ENCODE measurements at places on chromosomes 4 and X. TPM values are rescaled to one million over a fixed set of nuclear protein-coding genes. Genes with fewer than 3 reads are reported as not detected.

The HMX1 gene
- total RNA-seq = not detected

The SRPX gene
- total RNA-seq = 104 TPM

The PPARGC1A gene
- not detected for total RNA-seq

The EDNRA gene
- total RNA-seq = not detected

The SLC39A8 gene
- 6.7 TPM for total RNA-seq

The SRPK3 gene
- total RNA-seq = 0.40 TPM

The ADGRG4 gene
- 0.05 TPM for total RNA-seq

The BCAP31 gene
- total RNA-seq = 203 TPM

The RIBC1 gene
- total RNA-seq = 0.42 TPM

The CABS1 gene
- not detected for total RNA-seq

The ARHGAP6 gene
- total RNA-seq = 0.69 TPM

The IL2 gene
- total RNA-seq = not detected

The S100P gene
- total RNA-seq = not detected

The HTN3 gene
- total RNA-seq = not detected

The COX7B2 gene
- not detected for total RNA-seq

The RBMXL3 gene
- not detected for total RNA-seq
